ENCODE measurements at places on chromosomes 3 and 15.

DNA sequence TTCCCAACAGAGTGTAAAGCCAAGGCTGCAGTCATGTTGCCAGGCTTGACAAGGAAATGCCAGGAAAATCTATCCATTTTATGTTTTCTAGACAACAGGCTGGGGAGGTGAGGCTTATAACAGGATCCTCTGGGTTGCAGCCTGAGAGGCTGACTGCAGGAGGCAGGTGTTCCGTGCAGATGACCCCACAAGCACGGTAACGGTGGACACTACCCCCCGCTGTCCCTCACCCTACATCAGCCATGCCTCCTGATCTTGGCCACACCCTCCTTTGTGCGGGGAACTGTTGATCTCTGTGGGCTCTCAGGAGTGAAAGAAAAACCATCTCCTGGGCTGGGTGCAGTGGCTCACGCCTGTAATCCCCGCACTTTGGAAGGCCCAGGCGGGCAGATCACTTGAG, 68.0 kb upstream of the ADPGK start:
- no peak for DNase-seq

GRCh38 chr3:115616461-115616860, 6.8 kb upstream of the GAP43 start:
- DNase-seq: no peak

DNA sequence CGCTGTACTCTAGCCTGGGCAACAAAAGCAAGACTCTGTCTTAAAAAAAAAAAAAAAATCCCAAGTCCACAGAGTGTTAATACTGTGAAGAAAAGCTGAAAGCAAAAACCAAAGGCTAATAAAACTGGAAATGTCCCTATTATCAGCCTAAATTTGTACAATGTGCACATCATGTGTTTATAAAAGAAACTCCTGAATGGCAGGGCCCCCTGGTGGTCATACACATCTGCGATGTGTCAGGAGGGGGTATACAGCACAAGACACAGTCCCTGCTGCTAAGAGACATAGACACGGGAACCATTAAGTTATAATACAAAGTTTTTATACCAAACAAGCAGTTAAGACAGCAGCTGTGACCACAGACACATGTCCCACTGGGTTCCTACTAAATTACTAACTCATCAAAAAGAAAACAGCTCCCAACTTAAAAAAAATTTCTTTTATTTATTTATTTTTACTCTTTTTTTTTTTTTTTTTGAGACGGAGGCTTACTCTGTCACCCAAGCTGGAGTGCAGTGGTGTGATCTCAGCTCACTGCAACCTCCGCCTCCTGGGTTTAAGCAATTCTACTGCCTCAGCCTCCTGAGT, 31.0 kb downstream of the IDH2 start:
- DNase-seq: peak; percentile 85

DNA sequence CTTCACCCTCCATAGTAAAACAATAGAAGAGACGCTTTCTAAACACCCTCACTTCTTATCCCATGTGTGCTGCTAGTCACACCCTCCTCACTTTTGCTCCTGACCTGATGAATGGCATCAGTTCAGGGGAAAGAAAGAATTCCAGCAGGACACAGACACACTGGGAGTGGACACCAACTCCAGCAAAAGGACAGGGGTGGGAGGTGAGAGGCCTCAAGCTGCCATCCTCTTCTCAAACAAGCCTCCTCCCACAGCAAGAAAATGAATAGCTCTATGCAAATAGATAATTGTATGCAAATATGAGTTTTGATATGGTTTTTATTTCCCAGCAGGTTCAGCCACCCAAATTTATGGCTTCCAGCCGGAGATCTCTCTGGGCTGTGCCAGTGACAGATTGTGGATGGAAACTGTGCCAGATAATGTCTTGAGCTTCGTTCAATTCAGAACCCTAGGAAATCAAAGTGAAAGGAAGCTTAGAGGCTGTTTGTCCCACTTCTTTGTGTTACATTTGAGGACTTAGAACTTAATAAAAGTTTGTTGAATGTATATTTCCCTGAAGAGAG, 209.3 kb upstream of the PPP2R3A start:
- DNase-seq: no peak

DNA sequence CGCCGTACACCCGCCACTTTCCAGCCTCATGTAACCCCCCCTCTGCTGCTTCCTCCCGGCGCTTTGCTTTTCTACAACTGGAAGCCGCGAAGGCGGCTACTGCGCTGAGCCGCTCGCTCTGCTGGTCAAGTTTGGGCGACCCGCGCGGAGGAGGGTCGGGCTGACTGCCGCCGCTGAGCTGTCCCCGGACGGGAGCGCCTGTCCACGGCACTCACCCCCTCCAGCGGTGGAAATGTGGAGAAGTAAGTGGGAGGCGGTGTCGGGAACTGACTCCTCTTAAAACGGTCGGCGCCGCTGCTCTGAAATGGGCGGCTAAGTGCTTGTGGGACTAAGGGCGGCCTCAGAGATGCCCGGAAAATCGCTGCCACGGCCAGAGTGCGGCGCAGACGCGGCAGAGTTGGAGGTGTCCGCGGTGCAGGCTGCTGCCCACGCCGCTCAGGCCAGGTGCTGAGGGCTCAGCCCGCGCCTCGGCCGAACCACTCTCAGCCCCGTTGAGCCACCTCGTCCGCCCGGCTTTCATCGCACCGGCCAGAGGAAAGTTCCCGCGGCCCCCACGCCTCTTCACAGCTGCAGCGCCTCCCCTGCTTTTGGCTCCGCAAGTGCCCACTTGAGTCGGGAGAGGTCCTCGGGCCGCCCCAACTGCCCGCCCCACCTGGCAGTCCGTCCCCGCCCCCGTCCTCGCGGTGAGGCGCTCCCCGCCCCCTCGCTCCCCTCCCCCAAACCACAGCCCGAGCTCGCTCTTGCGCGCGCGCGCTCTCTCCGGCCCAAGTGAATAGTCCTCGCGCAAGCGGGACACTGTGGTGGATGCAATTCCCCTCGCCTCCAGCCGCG, at the start of gene EPHA6:
TSS of gene EPHA6 (plus strand) at position 775 of the 831 bp plus-strand sequence.
- peak; percentile 33 for DNase-seq

DNA sequence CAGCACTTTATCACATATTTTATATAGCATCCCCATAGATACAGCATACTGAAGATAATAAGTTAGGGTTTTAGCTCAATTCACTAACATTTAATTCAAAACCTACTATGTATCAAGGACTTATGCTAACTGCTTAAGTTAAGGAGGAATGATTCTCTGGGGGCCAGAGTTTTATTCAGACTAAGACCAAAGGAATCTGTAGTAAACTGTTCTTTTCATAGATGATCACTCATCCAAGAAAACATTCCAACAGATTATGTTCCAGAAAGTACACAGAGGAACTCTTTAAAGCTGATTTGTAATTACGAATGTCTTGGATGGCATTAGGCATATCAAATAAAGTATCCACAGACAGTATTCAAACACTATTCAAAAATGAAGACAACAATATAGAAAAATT, 226.4 kb downstream of the SCAPER start:
- DNase-seq: peak; percentile 61

DNA sequence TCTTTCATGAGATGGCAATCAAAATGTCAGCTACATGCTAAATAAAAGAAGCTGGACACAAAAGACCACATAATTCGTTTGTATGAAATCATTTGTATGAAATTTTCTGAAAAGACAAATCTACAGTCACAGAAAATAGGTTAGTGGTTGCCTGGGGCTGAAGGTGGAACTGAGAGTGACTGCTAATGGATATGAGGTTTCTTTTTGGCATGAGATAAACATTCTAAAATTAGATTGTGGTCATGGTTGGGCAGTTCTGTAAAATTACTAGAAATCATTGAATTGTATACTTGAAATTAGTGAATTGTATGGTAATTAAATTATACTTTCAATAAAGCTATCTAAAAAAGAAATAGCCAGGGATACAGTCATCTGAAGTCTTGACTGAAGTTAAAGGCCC, 2.7 kb upstream of the DMXL2 start:
- no peak for DNase-seq

GRCh38 chr15:41495736-41496599, 2.3 kb downstream of the ITPKA start:
- DNase-seq: no peak

All from EH (cell line).